ENCODE measurements at places on chromosomes 3 and 15.
A peak's percentile ranks its signal among the peaks of the same experiment; 100 is the strongest.

GRCh38 chr3:193451902-193452301, 73.3 kb upstream of the ATP13A5 start:
- no peak for DNase-seq

GRCh38 chr3:112650482-112650881, 9.5 kb upstream of the CCDC80 start:
- DNase-seq: peak; percentile 49

- no peak for DNase-seq
These were observed 7.3 kb downstream of the CSK start for GRCh38 chr15:74789171-74789631.

DNA sequence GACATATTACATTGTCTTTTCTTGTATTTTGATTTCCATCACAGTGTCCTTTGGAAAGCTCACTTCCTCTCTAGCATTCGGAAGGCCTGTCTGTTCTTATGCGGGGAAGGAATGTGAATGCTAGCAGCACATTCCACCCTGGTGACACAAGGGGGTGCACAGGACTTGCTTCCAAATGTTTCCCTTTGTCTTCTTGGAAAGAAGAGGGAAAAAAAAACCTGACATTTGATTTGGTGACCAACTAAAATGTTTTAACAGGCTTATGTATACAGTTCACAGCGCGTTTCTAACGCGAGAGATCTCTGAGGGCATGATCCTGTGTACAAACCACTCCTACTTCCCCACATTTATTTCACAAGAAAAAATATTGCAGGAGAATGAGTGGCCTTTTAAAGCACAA, 107.6 kb upstream of the FXR1 start:
- DNase-seq: no peak

DNA sequence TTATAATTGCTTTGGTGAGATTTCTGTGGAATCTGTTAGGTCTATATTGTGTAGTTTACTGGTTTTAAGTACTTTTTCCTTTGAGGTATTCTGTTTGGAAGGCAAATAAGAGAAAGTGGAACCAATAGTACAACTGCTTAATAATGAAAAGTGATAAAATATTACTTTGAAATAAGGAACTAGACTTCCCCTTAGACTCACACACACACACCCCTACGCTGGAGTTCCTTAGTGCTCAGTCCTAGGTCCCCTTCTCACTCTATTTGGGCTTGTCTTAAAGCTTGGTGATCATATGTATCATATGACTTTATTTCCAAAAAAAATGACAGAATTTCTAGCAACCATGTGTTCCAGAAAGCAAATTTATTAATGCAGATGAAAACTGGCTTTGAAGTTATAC, 494.0 kb upstream of the TGFBR2 start:
- DNase-seq: no peak

DNA sequence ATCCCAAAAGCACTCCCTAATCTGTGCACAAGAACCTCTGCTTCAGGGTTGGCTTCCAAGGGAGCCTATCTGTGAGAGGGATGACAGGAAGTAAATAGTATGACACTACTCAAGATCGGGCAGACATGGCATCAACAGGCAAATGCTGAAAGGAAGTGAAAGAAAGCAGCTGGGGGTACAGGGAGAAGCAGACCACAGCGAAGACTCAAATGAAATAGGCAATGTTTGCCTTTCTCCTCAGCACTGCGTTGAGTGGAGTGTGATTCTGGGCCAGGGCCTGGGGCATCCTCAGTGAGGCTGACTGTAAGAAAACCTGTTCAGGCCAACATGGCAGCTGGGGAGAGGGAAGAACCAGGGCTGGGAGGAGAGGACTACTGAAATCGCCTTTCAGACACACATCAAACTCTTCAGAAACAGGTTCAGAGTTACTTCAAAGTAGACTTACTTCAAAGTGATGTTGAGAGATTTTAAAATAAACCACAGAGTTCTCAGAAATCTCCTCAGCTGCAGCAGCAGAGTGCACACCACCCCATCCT, 96.6 kb downstream of the SLC9A9 start:
- no peak for DNase-seq

DNA sequence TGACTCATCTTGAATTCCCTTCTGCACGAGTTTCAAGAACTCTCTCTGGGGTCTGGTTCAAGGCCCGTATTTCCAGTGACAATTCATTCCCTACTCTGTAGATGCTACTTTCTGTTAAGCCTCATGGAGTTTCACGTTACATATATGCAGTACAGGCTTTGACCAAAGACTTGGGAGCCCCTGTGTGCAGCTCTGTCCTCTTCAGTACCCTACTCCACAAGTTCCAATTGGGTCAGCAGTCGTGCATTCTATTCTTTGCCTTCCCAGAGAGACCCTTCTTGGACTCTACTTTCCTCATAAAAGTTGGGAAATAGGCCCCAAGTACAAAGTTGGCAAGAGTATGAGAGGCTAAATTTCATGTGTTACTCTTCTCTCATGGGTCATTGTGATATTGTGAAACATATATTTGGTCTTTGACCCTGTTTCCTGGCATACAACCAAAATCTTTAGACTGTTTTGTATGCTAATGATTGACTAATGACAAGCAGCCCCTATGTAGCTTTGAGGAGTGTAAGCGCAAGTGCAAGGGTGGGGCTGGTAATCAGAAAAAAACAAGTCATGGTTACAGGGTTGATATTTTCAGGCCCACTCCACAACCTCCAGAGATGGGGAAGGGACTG, 15.0 kb upstream of the CCDC50 start:
- DNase-seq: no peak

DNA sequence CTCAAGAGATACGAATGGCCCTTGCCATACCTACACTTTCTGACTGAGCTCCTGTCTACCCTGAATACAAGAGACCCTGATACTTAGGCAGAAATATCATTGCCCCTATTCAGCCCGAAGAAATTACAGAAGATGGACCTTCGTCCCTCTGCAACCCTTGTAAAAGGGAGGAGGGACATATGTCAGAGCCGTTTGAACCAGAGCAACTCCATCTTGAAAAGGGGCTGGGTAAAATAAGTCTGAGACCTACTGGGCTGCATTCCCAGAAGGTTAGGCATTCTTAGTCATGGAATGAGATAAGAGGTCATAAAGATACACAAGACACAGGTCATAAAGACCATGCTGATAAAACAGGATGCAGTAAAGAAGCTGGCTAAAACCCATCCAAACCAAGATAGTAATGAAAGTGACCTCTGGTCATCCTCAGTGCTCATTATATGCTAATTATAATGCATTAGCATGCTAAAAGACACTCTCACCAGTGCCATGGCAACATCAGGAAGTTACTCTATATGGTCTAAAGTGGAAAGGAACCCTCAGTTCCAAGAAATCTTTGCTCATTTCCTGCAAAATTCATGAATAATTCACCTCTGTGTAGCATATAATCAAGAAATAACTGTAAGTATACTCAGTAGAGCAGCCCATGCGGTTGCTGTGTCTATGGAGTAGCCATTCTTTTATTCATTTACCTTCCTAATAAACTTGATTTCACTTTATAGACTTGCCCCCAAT, 49.7 kb upstream of the GPD1L start:
- DNase-seq: no peak

- no peak for DNase-seq
These were observed 74.5 kb upstream of the LMOD3 start for GRCh38 chr3:69196876-69197275.

DNA sequence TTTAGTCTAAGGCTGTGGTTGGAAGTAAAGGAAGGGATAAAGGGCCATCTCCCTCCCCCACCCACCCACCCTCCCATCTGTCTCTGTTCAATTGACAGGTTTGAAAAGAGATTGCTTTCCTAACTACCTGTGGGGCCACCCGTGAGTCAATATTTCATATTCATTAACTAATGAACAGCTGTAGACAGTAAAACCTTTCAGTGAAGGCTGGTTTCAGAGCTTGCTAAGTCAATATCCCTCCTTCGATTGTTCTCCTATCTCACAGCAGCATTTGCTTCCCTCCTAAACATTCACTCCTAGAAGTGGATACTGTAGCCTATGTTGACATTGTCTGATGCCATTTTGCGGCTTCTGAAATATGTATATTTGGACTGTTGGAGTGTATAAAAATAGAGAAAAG, 85.9 kb upstream of the SYNPR start:
- no peak for DNase-seq

- no peak for DNase-seq
These were observed 11.9 kb upstream of the CLASP2 start for GRCh38 chr3:33729993-33730392.

DNA sequence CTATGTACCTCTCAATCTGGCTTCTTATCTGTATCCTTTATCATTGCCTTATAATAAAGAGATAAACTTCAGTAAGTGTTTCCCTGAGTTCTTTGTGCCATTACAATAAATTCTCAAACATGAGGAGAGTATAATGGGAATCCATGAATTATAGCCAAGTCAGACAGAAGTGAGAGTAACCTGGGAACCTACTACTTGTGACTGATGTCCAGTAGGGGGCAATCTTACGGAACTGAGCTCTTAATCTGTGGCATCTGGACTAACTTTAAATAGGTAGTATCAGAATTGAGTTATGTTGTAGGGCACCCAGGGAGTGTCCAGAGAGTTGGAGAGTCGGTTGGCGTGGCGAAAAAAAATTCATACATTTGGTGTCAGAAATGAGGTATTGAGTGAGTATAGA, 542.6 kb downstream of the ZBBX start:
- DNase-seq: no peak

DNA sequence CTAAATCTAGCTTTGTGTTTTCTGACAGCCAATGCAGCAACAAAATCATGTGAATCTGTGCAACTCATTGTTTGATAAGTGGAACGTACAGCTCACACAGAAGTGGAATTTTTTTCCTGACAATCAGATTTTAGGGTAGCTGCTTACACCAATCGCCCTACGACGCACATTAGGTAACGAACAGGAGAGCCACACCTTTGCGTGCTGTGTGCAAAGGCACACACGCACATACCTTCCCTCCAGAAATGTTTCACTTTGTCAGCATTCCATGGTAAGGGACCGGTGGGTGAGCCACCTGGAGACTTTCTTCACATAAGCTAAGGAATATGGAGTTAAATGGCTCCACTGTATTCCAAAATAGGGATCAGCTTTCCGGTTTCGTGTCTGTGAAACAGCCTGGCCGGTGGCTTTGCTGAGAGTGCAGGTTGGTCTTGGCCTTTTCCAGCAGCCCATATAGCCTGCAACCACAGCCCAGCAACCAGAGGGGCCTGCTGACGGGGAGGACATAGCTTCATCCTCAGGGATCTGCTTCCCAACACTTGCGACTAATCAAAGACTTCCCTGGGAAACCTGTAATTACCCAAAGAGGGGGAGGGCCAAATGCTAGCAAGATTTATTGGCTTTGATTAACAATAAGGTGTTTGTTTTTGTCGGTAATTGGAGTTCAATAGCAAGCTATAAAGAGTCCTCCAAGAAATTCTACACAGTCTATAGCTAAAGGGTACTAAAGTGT, 145.3 kb downstream of the ADAMTS17 start:
- DNase-seq: no peak

- peak; percentile 2 for DNase-seq
These were observed 204.9 kb downstream of the CNTN4 start for GRCh38 chr3:2303566-2303965.

DNA sequence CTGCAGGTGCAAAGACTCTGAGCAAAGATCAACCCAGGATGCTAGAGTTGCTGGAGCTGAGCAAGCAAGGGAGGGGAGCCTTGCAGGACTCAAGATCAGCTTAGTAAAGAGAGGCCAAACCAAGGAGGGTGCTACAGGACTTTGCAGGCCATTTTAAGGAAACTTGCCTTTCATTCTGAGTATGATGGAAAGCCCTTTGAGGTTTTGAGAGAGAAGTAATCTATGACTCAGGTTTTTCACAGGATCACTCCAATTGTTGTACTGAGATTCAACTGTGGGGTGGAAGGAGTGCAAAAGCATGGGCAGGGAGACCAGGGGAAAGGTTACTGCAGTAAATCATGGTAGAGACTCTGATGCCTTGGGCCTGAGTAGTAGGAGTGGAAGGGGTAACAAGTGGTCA, 260.4 kb upstream of the GPR149 start:
- no peak for DNase-seq

DNA sequence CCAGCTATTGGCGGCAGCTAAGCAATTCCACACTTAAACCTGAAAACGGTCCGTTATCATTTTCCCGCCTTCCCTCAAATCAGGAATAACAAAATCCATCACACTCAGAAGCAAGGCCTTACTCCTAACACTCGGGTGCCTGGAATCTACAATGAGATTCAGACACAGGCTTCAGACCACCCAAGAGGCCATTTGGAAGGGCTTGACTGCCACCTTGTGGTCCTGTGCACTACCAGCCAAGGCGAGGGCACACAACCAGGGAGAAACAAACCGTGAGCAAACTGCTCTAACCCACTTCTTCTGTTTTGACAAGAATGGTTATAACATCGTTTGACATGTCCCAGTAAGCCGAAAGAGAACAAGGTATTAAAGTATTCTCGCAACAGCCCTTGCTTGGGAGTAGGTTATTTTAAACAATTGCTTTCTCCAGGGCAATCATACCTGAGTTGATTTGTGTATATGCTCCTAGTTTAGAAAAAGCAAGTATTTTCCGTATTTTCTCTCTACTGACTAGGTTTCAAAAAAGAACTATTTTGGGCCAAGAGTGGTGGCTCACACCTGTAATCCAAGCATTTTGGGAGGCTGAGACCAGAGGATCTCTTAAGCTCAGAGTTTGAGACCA, 40.1 kb upstream of the TAFA4 start:
- peak; percentile 31 for DNase-seq

DNA sequence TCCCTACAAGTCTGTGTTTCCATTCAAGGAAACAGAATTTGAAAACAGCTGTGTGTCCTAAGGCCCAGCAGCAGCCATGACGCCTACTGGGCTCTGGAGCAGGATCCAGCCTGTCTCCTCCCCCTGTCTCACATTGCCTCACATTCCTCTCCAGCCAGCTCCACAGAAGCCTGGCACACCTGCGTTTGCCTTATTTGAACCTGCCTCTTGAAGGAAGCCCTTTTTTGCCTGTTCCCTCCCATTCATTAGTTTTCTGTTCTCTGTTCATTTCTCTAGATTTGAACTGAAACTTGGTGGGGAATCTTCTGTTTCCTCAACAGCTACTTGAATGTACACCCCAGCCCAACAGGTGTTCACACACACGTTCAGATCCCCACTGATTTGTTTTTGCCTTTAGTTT, 890.5 kb downstream of the TUSC7 start:
- no peak for DNase-seq

GRCh38 chr3:178465260-178466180, 70.7 kb upstream of the KCNMB2 start:
- DNase-seq: no peak

GRCh38 chr3:114418107-114418506, 124.3 kb downstream of the TIGIT start:
- DNase-seq: peak; percentile 45

GRCh38 chr3:30518181-30518864, 88.1 kb upstream of the TGFBR2 start:
- DNase-seq: no peak

GRCh38 chr3:74510261-74510818, 104.1 kb downstream of the CNTN3 start:
- no peak for DNase-seq

DNA sequence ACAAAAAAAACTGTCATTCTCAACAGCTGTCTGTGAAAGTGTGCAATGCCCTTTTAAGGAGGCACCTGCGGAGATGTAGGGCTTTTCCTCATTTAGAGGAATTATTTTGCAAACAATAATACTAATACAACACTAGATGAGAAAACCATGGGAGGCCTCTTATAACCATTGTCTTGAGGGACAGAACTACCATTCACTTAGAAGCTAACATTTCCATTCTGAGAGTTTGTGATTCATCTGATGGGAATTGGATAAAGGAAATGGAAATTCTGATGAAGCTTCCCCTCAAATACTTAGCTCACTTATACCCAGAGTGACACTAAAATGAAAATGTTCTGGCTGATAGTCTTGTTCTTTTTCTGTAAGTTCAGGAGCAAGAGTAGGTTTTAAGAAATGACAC, 147.7 kb downstream of the CADPS start:
- DNase-seq: no peak

Data from foreskin fibroblast (primary cell).